Inflammatory macrophage treated with lipopolysaccharide for 1 hour (primary cell): ENCODE measurements at places on chromosomes 13 and 19.

- DNase-seq = no peak
These were observed 20.0 kb upstream of the ZSCAN18 start for GRCh38 chr19:58117841-58118575.

DNA sequence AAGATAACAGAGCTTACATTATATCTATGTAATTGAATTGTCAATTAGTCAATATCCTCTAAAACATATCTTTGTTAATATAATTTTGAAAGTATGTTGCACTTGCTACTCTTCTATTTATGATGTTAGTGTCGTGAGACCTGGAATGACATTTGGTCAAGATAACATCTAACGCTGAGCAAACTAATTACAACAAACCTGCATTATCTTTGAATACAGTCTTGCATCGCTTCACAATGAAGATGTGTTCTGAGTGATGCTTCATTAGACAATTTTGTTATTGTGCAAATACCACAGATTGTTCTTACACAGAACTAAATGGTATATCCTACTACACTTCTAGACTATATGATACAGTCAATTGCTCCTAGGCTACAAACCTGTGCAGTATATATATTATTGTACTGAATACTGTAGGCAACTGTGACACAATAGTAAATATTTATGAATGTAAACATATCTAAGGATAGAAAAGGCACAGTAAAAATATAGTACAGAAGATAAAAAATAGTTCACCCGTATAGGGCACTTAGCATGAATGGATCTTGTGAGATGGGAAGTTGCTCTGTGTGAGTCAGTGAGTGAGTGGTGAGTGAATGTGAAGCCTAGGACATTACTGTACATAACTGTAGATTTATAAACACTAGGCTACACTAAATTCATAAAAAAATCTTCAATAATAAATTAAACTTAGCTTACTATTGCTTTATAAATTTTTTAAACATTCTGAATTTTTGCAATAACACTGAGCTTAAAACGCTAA, 1773.8 kb downstream of the PCDH9 start:
- no peak for DNase-seq

DNA sequence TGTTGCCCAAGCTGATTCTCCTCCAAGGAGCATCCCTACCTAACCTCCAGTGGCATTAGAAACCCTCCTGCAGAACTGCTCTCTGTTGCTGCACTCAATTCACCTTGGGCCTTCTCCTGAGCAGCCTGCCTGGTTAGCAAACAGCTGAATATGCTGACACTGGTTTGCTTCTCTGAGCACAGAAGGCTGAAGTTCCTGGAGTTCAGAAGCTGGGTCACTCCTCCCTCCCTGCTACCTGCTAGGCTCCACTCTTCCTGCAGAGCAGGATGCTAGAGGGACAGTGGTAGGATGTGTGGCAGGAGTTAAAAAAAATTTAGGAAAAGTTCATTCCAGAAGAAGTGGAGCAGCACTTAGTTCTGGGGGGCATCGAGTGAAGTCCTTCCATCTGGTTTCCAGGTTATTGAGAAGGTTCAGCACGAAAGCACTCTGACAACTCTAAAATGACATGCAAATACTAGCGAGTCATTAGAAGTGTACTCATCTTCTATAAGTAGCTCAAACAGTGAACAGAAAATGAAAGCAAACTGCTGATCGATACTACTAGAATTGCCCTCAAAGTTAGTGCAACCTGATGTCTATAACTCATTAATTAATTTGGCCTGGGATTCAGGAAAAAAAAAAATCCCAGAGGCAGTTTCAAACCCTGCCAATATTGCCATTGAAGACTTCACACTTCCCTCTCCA, 293.7 kb downstream of the POU4F1 start:
- DNase-seq = no peak

DNA sequence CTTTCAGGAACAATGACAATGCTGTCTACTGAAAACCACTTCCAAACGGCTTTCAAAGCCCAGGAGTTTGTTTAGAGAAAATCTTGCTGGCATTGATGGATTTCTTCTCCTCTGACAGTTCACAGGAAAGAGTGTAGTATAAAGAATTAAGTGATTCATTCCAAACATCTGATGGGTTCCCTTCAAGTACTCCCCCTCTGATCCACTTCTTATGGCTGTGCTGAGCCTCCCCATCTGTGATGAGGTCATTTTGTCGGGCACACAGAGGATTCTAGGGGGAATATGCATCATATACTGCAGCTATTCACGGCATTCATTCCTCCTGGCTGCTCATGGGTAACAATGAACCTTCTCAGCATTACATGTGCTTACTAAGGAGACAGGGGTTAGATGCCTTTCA, 107.9 kb downstream of the RGCC start:
- DNase-seq = no peak

- DNase-seq = no peak
These were observed 12.9 kb upstream of the TYROBP start for GRCh38 chr19:35921012-35921411.

GRCh38 chr13:28822151-28822550, 2.0 kb downstream of the MTUS2 start:
- DNase-seq = no peak

DNA sequence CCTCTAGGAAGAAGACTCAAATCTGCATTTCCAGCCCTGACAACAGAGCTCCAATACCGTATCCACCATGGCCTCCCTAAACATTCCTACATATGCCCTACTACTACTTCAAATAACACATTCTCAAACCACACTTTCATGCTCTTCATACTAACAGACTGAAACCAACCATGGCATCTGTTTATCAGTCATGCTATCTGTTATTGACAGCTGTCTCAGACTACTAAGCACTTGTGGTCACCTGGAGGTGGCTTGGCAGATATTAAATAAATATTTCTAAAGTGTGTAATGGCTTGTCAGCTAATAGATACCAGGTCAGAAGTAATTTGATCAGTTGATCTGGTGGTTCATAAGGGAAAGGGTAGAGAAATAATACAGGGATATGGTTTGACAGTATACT, 489.1 kb downstream of the DIAPH3 start:
- DNase-seq = no peak

DNA sequence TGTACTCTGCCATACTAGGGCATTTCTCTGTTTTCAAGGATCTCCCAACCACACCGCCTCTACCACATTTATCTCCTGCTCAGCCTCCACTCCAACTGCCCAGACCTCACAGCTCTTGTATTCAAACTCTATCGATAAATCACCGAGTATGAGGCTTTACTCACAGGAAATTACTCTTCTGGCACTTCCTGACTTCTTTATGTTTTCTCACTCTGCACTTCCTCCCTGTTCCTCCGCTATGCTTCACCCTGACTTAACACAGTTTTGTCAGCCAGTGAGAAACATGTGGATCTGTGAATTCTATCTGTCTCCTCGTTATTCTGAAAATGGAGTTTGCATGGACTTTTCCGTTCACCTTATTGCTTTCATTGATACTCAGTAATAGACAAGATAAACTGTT, 2.6 kb upstream of the CARD8 start:
- no peak for DNase-seq

- no peak for DNase-seq
These were observed 70.6 kb upstream of the MEDAG start for GRCh38 chr13:30835442-30835841.
